Stimulated activated CD8-positive, alpha-beta memory T cell treated with anti-CD3 and anti-CD28 coated beads, Interleukin-15, amount 100 ng/mL, for 24 hours (primary cell): ENCODE measurements at places on chromosomes 1 and 21.
A peak's percentile ranks its signal among the peaks of the same experiment; 100 is the strongest.

DNA sequence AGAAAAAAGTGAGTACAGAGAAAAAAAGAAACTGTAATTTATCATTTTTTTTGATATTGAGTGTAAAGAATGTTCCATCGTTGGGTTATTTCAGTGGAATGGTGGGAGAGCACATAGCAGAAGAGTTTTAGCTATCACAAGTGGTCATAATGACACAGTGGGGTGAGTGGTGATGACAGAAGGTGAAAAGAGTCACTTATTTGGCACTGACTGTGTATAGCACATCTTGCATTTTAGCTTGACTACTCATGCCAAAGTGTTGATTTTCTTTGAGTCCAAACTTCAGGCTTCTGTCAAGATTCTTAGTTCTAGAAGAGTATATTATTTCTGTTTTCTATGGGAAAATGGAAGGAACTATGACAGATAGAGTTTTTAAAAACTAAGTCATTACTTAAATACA lies 261.2 kb downstream of the GRIK1 start:
- DNase-seq, result no peak

DNA sequence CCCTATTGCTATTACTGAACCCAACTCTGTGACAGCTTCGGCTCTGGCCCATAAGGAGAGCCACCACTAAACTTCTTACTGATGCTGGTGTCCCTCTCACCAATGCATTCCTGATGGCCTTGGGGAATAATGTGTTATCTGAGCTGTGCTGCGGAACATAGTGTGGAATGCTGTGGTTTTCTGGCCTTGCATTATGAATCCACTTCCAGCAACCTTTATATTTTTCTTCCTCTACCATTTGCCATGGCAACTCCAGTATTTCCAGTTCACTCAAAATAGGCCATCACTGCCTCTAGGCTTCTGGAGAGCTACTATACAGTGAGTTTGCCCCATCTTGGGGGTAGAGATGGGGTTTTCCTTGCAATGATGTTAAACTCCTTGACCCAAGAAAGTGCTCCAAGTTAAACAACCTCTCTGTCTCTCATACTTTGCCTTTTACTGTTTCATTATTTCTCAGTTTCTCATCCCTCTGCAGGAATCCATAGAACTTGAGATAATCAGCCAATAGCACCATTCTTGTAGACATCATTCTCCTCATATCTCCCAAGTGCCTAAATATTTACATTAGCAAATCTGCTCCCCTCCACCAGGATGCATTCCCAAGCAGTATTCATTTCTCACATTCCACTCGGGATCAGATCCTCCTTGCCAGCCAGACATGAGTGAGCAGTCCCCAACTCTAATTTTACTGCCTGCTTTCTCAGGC lies 11.1 kb upstream of the RAVER2 start:
- DNase-seq, result no peak

GRCh38 chr1:233714631-233715217 lies 100.8 kb downstream of the KCNK1 start:
- no peak for DNase-seq

- DNase-seq, result no peak
These were observed 29.5 kb downstream of the PIK3R3 start for GRCh38 chr1:46102769-46103476.

DNA sequence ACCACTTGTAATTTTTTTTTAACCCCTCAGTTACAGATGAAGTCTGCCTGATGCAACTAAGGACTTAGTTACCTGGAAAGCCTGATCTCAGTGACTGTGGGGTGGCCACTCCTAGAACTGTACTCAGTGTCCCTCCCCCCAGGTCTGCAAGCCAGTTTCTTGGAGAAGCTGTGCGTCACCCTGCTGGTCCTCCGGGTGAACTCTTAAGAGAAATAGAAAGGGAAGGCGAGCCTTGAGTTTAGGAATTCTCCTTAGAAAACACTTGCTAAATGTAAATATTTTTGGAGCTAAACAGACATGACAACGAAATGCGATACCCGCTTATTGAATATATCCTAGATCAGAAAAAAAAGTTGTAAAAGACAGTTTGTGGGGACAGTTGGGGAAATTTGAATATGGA lies 730 bp downstream of the SLC16A4 start:
- DNase-seq, result no peak

GRCh38 chr1:221908573-221908972 lies 166.7 kb upstream of the DUSP10 start:
- no peak for DNase-seq

- no peak for DNase-seq
These were observed 20.8 kb downstream of the EVI5 start for GRCh38 chr1:92764116-92764515.

GRCh38 chr1:205523891-205524793 lies 19.7 kb downstream of the CDK18 start:
- DNase-seq, result peak; percentile 34

GRCh38 chr1:70348399-70349165 lies 5.9 kb downstream of the ANKRD13C start:
- no peak for DNase-seq

- DNase-seq, result no peak
These were observed 2.7 kb upstream of the SLC30A10 start for GRCh38 chr1:219931033-219931432.

DNA sequence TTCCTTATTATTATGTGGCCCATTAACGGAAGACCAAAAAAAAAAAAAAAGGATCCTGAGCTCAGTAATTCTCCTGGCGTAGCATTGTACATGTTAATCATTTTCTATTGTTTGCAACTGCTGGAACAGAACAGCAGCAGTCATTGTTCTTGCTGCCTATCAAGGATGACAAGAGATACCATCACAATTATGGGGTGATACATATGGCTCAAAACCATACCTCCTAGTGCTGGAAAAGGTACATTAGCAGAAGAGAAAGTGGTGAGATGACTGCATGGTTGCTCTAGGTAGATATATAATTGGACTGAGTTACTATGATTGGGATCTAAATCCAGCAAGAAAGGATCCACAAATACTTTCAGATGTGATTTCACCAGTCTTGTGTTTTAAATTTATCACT lies 13.3 kb upstream of the TLR5 start:
- DNase-seq, result no peak

GRCh38 chr1:168719306-168720111 lies 9.5 kb downstream of the DPT start:
- no peak for DNase-seq

DNA sequence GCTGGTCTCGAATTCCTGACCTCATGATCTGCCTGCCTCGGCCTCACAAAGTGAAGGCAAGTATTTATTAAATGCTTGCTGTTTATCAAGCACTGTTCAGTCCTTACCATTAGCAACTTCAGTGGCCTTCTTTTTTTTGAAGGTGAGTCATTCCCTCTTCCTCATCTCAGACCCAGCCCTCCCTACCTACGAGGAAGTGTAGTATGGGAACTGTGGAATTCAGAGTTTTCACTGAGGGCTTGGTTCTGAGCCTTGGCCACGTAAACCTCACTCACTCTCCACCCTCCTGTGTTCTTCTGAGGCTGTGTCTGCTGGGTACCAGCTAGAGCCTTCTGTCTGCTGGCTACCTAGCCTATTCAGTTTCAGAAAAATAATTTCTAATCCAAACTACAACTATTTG lies 218.3 kb upstream of the SGIP1 start:
- DNase-seq, result no peak

GRCh38 chr1:17935230-17935629 lies 172.4 kb upstream of the IGSF21 start:
- no peak for DNase-seq

GRCh38 chr1:93675271-93675670 lies 6.4 kb downstream of the BCAR3 start:
- DNase-seq, result no peak

- no peak for DNase-seq
These were observed 43.4 kb upstream of the RHOU start for GRCh38 chr1:228691926-228692325.

DNA sequence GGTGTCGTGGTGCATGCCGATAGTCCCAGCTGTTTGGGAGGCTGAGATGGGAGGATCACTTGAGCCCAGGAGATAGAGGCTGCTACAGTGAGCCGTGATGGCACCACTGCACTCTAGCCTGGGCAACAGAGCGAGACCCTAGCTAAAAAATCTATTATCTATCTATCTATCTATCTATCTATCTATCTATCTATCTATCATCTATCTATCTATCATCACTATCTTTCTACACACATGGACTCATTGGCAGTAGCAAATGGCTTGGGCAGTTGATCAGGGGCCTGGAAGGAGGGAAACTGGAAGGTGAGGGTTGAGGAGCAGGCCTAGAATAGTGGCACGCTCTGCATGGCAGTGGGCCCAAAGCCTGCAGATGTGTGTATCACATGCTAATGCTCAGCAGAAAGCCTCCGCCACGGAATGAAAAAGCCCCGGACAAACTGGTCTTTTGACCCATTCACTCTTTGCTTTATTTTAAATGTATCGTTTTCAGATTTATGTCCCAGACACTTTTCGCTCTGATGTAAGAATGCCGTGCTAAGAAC lies 7.3 kb upstream of the HUNK start:
- DNase-seq, result no peak

- no peak for DNase-seq
These were observed 56.3 kb upstream of the GPR153 start for GRCh38 chr1:6317098-6317760.

- no peak for DNase-seq
These were observed 387.4 kb downstream of the MATN1 start for GRCh38 chr1:30335997-30336390.

- DNase-seq, result no peak
These were observed 8.7 kb downstream of the SZRD1 start for GRCh38 chr1:16375521-16376340.

- no peak for DNase-seq
These were observed 1.7 kb downstream of the TFF3 start for GRCh38 chr21:42313501-42313969.

- no peak for DNase-seq
These were observed 142.2 kb downstream of the URB2 start for GRCh38 chr1:229768232-229768631.

- DNase-seq, result no peak
These were observed 169.1 kb downstream of the C1orf21 start for GRCh38 chr1:184555665-184556641.

DNA sequence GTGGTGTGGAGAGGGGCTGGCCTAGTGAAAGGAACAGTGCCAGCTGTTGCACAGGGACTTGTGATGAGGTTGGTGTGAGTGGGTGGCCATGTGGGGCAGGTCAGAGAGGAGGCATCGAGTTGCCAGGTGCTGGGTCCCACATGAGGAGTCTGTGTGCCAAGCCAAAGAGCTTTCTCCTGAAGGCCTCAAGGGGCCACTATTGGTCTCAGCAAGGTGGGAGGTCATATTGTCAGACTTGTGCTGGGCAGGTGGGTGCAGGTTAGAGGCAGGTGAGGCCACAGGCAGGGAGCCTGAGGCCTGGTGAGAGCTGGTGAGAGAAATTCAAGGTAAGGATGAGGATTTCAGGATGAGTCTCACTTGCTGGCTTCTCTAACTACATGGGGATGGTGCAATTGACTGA lies 256.8 kb downstream of the DISC1 start:
- no peak for DNase-seq

GRCh38 chr1:204493145-204493983 lies 1.2 kb downstream of the PIK3C2B start:
- no peak for DNase-seq

- no peak for DNase-seq
These were observed 7.4 kb downstream of the GPR25 start for GRCh38 chr1:200880212-200880611.

DNA sequence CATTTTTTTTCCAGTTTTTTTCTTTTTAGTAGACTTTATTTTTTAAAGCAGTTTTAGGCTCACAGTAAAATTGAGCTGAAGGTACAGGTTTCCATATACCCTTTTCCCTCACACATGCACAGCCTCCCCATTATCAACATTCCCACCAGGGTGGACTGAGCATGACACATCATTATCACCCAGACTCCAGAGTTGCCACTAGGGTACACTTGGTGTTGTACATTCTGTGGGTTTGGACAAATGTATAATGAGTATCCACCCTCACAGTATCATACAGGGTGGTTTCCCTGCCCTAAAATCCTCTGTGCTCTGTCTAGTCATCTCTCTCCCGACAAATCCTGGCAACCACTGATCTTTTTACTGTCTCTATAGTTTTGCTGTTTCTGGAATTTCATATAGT lies 3.0 kb upstream of the AIM2 start:
- no peak for DNase-seq

- DNase-seq, result no peak
These were observed 109.7 kb upstream of the IRF2BP2 start for GRCh38 chr1:234719454-234720251.
